Upper lobe of left lung (tissue), 6 donors: ENCODE measurements at places on chromosomes 3 and 15. TPM values are rescaled to one million over a fixed set of nuclear protein-coding genes. Genes with fewer than 3 reads are reported as not detected.

DNA sequence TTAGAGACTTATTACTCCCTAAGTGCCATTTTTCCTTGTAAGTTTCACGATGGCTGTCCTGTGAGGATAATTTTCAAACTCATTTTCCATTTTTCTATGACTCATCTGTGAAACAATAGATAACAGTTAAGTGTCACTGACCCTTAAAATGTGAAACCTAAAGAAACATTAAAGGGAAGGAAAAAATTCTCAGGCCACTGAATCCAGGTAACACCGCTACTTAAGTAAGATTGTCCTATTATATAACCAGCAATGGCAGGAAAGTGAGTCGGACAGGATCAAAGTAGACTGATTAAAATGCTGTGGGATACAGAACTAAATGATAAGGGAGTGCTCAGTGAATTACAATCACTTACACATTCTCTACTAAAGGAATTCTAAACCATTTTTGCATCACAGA is 12.4 kb downstream of the PLD1 start:
- H3K4me1 ChIP-seq: no peaks in the 10 kb centered on the region
- H3K4me3 ChIP-seq: no peak overlapping the region
- no peak for DNase-seq
- H3K27me3 ChIP-seq: no peaks in the 10 kb centered on the region
- no peaks in the 10 kb centered on the region for H3K36me3 ChIP-seq

GRCh38 chr15:101578443-101578894 is 73.7 kb downstream of the TM2D3 start:
- DNase-seq: peak; percentile 44
- H3K27me3 ChIP-seq: no peaks in the 10 kb centered on the region
- no peak overlapping the region for H3K4me3 ChIP-seq
- H3K36me3 ChIP-seq: no peaks in the 10 kb centered on the region

- no peak overlapping the region for H3K27ac ChIP-seq
- H3K4me1 ChIP-seq: peaks cover 4% of the 10 kb centered on the region
- no peaks in the 10 kb centered on the region for H3K36me3 ChIP-seq
- DNase-seq: no peak
- no peak overlapping the region for H3K4me3 ChIP-seq
- no peaks in the 10 kb centered on the region for H3K27me3 ChIP-seq
Observed at GRCh38 chr15:42082141-42082540, 12.2 kb downstream of the PLA2G4D start.

GRCh38 chr15:38961456-38961855 is 396.8 kb upstream of the RASGRP1 start:
- no peaks in the 10 kb centered on the region for H3K4me1 ChIP-seq
- H3K27me3 ChIP-seq: no peaks in the 10 kb centered on the region
- no peak overlapping the region for H3K4me3 ChIP-seq
- H3K27ac ChIP-seq: no peak overlapping the region
- no peak for DNase-seq

The PDZRN3 gene
- 50.3 TPM for total RNA-seq

The POTEB2 gene
- not detected for total RNA-seq

The PLA2G4B gene
- 16.6 TPM for total RNA-seq
